HTR-8/SVneo (cell line): ENCODE measurements at places on chromosomes 11 and 22.

DNA sequence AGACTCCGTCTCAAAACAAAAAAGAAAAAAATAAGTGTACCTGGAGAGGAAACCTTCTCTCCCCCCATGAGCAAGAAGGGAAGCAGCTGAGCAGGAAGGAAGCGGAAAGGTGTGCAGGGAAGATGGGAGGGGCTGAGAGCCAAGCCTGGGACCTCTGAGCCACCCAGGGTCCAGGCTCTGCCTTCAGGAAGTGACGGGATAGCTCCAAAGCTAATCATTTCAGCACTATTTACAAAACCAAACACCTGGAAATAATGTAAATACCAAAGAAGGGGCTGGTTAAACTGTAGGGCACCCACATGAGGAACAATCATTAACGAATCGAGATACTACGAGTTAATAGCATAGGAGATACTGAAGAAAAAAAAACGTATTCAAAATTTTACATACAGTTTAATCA, 27.9 kb downstream of the ARRB1 start:
- DNase-seq, result no peak

- no peak for DNase-seq
Observed at GRCh38 chr11:62008193-62008592, 40.8 kb upstream of the FTH1 start.

DNA sequence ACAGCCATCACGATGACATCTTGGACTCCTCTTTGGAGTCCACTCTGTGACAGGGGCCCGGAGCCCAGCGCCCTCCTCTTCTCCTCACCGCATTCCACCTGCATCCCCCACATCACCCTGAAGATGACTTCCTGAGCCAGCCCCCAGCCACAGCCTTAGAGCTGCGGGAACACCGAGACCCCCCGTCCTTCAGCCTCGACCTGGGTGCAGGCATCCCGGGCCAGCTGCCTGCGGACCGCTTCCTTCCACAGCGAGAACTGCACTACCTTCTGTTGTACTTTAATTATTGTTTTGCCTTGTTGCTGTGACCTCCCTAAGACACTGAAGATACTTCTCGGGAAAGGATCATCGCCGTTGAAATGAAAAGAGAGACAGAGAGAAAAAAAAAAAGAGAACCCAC, 42.1 kb downstream of the DBX1 start:
- no peak for DNase-seq

GRCh38 chr22:37258753-37259401, 14.8 kb upstream of the RAC2 start:
- DNase-seq, result no peak

DNA sequence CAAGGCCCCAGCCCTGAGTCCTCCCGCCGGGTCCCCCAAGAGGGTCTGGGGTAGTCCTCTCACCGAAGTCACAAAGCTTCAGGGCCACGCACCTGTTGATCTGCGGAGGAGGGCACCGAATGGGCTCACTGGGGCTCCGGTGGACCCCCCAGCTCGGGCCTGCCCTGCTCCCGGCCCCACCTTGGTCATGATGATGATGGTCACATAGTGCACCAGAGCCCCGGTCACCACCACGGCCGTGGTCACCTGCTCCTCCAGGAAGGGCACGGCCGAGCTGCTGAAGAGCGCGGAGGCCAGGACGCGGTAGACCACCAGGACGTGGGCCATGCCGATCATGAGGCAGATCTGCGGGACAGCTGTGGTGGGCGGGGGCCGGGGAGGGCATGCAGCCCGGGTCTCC, 13.5 kb upstream of the SIGIRR start:
- DNase-seq, result no peak

- DNase-seq, result no peak
Observed at GRCh38 chr22:38317122-38317994, at the start of gene CSNK1E. Gene CSNK1E (minus strand): TSS chr22:38317433. CDS start chr22:38314157, 3,276 bp downstream.
